Stimulated activated CD8-positive, alpha-beta memory T cell treated with anti-CD3 and anti-CD28 coated beads, Interleukin-15, amount 100 ng/mL, for 48 hours (primary cell): ENCODE measurements at places on chromosomes 16 and 17.

GRCh38 chr16:78763821-78764440 lies 664.5 kb downstream of the WWOX start:
- no peak for DNase-seq

DNA sequence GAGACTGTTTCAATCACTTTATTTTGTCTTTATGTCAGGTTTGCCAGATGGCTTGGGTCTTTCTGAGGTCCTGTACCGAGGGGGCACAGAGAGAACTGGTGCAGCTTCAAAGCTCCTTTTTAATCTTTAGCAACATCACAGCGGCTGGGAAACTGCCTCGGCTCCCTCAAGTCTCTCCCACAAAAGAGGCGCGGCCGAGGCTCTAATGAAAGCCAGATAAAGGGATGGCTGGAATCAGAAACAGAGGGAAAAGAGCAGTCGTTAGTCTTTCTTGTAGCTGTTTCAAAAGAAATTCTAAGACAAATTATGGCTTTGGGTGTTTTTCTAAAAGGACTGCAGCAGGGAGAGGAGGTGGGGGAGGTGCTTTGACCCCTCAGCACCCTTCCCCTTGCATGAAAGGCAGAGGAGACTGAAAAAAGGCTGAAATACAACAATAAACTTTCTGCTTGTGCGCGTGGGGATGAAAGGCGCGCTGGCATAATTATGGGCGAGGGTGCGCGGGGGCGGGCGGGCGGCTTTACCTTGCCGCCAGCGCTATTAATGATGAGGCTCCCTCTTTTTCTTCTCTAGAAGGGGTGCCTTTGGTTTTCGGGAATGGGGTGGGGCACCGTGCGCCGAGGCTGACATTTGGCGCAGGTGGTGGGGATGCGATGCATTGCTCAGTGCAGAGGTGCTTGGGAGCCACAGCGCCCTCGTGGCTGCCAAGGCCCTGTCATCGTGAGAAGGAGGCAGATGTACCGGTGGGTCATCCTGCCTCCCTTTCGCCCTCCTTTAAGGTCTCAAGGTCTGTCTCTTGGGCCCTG lies 22.3 kb upstream of the BRD7 start:
- no peak for DNase-seq

DNA sequence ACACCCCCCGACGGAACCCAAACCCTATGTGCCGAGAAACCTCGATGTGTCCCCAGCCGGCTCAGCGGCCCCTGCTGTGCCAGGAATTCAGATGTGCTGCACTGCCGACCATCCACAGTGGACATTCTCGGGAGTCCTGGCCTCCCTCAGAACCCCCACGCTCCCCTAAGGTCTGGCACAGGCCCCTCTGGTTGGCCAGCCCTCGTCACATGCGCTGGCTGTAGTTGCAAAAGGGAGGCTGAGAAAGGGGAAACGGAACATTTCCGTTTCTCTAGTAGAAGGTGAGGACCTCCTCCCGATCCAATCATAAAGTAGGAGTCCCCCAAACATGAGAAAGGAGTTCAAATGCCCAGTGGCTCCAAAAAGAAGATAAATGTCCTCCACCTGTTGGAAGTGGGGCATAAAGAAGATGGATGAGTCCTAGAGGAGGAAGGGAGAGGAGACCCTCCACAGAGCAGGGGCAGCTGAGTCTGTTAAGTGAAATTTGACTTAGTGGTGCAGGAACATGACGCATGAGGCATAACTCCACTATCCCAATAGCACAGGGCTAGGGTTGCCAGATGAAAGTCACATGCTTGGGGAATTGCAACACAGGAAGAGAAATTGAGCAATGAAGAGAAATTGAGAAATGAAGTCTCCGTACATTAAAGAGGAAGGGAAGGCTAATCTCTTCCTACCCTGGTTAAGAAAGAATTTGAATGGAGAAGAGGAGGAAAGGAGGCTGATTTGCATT lies 49.3 kb upstream of the WSB1 start:
- DNase-seq, result no peak

GRCh38 chr16:81833751-81834150 lies 54.7 kb downstream of the PLCG2 start:
- no peak for DNase-seq

DNA sequence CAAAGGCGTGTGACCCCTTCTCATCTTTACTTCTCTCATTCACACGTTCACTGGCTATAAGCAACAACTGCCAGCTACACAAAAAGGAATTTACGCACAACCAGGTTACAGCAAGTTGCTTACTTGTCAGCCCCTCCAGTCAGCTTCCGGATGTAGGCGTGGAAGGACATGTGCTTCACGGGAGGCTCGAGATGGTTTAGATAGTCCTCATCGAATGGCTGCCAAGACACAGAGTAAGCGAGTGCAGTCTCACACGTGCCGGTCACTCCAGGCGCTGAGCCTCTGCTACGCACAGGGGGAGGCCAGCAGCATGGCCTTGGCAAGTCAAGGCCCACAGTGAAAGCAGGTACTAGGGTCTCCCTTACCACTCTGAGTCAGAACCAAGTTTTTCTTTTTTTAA lies 28.3 kb downstream of the NPLOC4 start:
- no peak for DNase-seq

DNA sequence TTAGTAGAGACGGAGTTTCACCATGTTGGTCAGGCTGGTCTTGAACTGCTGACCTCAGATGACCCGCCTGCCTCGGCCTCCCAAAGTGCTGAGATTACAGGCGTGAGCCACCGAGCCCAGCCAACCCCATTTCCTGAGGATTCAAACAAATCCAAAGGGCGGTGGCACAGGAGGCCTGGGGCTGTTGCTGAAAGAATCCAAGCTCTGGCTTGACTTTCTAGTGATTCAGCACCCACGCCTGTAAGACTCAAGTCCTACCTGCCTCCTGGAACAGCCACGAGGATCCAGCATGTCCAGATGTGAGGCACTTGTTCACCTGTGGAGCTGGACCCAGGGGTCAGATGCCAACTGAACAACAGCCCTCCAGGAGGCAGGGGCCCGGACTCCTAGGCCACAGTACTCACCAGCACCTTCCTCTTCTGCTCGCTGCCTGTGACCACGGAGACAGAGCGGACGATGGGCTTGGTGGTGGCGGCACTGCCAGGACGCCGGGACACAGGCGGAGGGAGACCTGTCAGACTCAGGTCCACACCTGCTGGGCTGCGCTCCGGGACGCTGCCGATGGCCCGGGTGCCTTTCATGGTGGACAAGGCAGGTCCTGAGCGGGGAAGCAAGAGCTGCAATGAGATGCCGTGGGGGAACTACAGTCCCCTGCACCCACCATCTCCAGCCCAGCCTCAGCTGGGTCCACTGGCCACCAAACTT lies 3.1 kb downstream of the CEP131 start:
- DNase-seq, result no peak

DNA sequence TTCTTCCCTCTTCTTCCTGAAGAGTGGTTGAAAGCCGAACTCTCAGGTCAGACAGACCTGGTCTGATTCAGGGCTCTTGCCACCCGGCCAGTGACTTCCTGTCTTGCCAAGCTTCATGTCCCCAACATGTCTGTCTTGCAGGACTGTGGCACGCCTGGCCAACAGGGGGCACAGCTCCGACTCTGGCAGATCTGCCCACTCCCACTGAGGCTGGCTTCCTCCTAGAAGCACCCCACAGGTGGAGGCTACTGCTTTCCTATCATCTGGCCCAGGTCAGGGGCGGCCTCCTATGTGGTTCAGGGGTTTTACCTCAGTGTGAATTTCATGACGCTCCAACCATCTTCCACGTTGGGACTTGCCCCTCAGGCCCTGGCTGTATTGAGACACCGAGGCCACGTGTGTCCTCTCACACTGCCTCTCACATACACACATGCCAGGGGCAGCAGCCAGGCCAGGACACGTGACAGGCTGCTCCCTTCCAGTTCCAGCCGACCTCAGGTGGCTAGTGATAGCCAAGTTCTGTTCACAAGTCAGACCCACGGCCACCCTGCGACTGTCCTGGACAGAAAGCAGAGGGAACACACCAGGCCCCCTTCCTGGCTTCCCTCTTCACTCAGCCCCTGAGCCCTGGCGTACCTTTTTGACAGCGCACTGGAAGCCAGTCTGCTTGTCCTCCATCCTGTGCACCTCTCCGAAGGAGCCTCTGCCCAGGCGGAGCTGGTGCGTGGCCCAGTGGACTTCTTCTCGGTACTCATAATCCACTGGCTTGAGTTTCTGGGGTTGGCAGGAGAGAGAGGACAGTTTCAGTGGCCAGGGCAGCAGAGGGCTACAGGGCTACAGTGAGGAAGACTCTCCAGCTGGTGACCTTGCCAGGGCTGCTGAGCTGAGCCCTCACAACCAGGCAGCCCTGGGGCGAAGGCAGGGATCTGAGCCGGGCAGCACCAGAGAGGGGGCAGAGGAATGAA lies 22.6 kb upstream of the SPATA32 start:
- DNase-seq, result no peak

DNA sequence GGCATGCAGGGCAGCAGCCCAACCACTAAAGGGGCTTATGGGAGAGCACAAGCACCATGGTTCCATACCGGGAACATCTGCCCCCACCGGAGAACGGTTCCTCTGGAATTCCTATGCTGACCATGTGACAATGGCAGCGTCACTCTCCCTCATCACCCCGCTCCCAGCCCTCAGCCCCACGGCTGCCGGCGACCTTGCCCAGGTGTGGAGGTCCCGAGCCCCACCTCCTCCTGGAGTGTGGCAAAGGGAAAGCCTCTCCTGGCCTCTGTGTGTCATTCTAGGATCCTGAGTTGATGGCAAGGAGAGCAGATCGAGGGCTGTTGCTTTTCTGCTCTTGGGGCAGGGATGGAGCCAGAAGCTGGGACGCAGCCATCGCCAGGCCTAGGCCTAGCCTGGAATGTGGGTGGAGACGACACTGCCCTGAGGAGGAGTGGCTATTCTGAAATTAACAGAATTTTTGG lies 17.8 kb upstream of the RNPS1 start:
- no peak for DNase-seq

GRCh38 chr17:42117397-42118125 lies 3.6 kb downstream of the KAT2A start:
- no peak for DNase-seq

GRCh38 chr16:48860341-48860740 lies 250.4 kb upstream of the N4BP1 start:
- no peak for DNase-seq

- DNase-seq, result no peak
Measured at GRCh38 chr16:54697677-54698076, 233.0 kb upstream of the IRX5 start.

- DNase-seq, result no peak
Measured at GRCh38 chr17:2211661-2212399, 91.8 kb downstream of the SMG6 start.
